ENCODE measurements at places on chromosomes 16 and 17. TPM values are rescaled to one million over a fixed set of nuclear protein-coding genes. Genes with fewer than 3 reads are reported as not detected.

- peak; percentile 66 for DNase-seq
Observed at GRCh38 chr17:76384222-76384986, at the start of gene SPHK1. Gene SPHK1 (plus strand): TSS chr17:76384609. CDS start chr17:76385645, 1,036 bp downstream.

BCL6B gene
- 0.59 TPM for total RNA-seq

- DNase-seq: no peak
Observed at GRCh38 chr17:27321372-27321771, 27.5 kb downstream of the WSB1 start.

- no peak for DNase-seq
Observed at GRCh38 chr16:15607700-15608396, 35.1 kb downstream of the MARF1 start.

UNC13D gene
- 143 TPM for total RNA-seq

- DNase-seq: no peak
Observed at GRCh38 chr16:76946879-76947278, 244.1 kb upstream of the MON1B start.

DNA sequence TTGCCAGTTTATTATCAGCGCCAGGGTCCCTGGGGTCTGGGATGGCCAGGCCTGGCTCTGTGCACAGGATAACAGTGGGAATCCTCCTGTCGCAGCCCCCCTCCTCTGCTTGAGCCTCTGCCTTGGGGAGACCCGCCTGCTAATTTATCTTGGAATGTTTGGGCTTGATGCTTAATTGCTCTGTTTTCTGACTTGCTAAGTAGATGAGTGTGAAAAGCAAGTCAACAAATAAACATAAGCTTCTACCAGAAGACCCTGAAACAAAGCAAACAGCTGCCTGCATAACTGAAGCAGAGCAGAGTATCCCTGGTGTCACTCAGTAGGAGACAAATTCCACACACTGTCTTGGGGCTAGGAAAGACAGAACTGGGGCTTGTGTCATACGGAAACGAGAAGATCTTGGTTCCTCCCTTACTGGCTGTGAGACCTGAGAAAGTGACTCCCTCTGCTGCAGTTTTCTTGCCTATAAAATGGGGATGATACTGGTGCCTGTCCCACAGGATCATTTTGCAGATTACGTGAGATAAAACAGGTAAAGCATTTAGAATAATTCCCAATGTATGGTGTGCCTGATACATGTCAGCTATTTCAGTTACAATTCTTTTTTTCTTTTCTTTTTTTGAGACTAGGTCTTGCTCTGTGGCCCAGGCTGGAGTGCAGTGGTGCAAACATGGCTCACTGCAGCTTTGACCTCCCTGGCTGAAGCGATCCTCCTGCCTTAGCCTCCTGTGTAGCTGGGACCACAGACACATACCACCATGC is 44.8 kb upstream of the IRX3 start:
- no peak for DNase-seq

DNA sequence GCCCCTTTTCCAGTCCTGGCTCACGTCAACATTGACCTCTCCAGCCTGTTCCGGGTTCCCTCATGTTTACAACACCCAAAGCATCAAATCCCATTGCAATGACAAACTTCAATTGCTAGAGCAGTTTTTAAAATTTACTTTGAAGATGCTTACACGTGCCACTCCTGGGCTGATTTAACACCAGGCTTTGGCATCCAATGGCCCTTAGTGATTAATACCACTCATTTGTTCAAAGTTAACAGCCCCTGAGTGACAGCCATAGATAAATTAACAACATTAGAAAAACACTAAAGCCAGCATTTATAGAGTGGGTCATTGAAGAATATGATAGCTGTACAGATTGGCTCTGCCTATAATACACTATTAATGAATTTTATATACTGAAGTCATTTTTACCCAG is 135.1 kb downstream of the PMP22 start:
- no peak for DNase-seq

GRCh38 chr16:81523387-81524115 is 78.9 kb downstream of the CMIP start:
- no peak for DNase-seq

GRCh38 chr16:76539609-76540008 is 262.4 kb downstream of the CNTNAP4 start:
- no peak for DNase-seq

DNA sequence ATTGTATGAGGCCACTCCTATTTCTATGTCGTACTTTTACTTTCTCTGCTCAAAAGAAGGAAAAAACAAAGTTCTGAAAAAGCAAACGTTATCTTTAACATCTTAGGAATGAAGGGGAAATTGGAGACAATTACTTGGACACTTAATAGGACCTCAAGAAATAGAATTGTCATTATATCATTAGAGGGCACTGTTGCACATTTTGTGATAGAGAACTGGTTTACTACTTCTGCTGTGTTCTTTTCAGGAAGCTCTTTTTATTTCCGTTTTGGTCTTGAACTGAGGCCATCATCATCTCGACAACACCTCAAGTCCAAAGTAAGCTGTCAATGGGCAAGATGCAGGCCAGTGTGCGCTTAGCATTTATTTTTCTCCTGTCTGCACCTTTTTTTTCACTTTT is 14.6 kb downstream of the COG4 start:
- DNase-seq: no peak

DNA sequence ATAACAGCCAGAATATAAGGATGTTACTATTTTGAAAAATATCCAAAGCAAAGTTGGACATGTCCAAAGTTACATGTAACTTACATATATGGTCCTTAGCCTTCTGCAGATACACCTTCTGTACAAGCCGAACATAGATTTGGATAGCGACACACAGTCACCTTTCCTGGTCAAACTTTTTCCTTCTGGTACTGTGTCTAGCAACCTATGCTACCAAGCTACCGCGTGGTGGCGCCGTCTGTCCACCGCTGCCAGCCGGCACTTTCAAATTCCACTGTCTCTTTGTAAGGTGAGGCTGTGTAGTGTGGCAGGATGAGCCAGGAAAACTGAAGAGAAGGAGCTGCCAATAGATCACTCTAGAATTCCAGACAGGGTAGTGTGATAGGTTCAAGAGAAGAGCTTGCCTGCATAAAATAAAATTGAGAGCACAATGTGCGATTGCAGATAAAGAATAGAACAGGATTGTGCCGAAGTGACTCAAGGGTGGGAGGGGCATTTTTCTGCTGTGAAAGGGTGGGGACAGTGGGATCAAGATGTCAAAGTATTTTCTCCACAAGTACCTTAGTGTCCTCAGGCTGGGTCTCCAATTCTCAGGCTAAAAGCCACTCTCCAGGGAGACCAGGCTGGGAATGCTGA is 366.9 kb downstream of the SLC39A11 start:
- no peak for DNase-seq

GRCh38 chr17:29021226-29021625 is 15.4 kb upstream of the SEZ6 start:
- no peak for DNase-seq

ABCC3 gene
- not detected for total RNA-seq

DNA sequence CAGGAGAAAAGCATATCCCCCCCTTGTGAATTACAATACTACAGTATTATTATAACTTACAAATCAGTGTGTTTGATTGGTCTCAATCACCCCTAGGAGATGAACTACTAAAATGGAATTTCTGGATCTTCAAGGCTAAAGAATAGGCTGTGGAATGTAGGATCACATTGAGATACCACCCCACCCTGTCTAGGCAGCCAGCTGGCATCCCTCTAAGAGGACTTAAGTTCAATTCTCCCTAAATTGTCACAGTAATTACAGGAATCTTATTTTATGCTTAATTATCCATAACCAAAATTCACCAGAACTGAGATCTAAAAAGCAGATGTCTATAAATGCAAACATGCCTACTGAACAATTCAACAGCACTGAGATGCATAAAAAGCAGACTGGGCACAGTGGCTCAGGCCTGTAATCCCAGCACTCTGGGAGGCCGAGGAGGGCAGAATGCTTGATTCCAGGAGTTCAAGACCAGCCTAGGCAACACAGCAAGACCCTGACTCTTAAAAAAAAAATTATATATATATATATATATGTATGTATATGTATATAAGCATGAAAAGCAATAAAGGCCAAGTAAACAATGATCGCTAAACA is 12.0 kb downstream of the AP1G1 start:
- DNase-seq: no peak

DNA sequence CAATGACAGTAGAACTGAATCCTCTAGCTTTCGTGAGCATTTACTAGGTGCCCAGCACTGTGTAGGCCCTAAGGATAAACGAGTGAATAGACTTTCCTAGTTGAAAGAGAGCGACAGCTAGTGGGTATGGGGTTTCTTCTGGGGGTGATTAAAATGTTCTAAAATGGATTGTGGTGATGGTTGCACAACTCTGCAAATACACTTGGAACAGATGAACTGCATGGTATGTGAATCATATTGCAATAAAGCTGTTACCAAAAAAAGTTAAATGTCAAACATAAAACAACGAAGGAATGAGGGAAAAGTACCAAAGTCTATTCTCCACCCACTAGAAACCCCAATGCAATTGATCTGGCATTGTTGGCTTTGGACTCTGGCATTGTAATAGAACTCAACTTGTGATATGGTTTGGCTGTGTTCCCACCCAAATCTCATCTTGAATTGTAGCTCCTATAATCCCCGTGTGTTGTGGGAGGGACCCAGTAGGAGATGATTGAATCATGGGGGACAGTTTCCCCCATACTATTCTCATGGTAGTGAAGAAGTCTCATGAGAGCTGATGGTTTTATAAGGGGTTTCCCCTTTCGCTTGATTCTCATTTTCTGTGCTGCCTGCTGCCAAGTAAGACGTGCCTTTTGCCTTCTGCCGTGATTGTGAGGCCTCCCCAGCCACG is 70.5 kb downstream of the MARF1 start:
- peak; percentile 59 for DNase-seq

DNA sequence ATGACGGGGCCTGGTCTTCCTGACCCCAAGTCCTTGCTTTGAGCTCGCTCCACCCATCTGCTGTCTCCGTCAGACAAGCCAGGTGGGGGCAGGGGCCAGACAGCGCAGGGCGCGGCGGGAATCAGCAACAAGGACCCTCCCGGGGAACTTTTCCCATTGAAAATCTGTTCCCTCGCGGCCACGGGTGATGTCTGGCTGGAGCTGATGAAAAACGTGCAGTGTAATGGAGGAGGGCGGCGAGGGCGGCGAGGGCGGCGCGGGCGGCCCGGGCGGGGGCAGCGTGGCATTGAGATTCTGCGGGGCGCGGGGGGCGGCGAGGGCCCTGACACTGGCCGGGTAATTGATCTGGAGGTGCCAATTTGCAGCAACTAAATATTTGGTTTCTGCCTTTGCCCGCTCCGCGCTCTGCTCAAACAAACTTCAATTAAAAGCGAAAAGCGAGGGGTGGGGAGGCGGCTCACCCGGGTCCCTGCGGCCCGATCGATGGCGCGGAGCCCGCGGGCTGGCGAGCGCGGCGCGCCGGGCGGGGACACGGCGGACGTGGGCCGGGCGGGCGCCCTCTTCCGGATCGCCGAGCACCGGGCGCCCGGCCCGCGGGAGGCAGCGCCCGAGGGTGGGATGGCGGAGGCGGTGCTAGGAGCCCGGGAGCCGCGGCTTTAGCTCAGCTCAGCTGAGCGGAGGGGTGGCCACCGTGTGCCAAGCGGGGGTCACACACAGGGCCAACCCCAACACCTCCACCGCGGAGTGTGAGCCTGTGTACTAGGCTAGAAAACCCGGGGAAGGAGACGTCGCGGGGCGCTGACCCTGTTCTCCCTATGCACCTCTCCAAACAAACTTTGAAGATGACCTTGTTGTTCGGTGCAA is 32.4 kb downstream of the DCAKD start:
- DNase-seq: peak; percentile 53

DNA sequence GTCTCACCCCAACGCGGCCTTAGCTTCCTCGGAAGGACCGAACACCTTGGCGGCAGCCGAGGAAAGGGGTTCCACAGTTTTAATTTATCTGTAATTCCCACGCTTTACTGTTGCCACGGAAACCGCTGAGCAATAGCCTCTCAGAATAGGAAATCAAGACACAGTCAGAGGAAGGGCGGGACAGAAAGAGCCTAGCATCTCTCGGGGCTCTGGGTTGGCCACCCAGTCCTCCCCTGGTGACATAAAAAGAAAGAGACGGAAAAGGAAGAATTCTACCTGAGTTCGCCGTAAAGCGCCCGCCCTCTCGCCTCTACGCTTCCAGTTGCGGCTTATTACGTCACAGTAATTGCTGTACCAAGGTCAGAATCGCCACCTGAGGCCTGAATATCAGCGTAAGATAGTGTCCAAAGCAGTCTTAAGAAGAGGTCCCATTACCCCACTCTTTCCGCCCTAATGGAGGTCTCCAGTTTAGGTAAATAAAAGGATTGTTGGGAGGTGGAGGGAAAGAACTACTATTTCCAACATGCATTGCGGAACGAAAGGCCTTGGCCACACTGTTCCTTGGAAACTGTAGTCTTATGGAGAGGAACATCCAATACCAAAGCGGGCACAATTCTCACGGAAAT is 761 bp upstream of the NBR1 start:
- peak; percentile 80 for DNase-seq

- DNase-seq: no peak
Observed at GRCh38 chr16:69606985-69607384, 41.2 kb downstream of the NFAT5 start.

DNA sequence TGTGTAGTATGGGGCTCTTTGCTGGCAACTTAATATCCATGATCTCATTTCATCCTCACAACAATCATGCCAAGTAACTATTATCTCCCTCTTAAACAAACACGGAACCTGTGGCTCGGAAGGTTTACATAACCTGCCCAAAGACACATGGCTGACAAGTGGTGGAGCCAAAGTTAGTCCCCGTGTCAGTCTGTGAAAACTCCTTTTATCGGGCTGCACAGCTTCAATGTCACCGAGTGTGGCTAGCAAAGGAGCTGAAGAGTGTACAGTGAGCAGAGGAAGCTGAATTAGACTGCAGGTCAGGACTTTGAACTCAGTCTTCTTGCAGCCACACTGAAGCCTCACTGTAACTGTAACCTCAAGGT is 80.3 kb downstream of the PARN start:
- DNase-seq: no peak

DNA sequence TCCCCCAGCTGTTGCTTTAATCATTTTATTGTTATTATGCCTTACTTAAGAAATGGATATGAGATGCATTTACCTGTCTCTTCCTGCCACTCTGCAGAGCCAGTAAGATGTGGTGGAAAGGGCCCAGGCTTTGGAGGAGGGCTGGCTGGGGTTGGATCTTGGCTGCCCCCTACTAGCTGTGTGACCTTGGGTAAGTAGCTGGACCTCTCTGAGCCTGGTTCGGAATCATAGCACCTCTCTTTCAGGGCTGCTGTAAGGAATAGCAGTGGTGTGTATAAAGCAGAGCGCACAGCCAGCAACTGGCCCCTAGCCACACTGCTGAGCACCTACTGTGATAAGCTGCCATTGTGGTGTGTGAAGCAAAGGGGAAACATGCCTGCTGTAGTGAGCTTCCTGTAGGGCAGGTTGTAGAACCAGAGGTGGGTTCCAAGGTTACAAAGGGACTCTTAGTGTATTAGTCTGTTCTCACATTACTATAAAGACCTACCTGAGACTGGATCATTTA is 23.9 kb downstream of the MAPT start:
- no peak for DNase-seq

GRCh38 chr17:79793924-79794304 is 3.0 kb downstream of the CBX8 start:
- DNase-seq: no peak

TTLL6 gene
- total RNA-seq: not detected

GRCh38 chr17:51820252-51820651 is 338.3 kb downstream of the CA10 start:
- no peak for DNase-seq

GRCh38 chr17:72151565-72152386 is 31.0 kb downstream of the SOX9 start:
- DNase-seq: no peak

IRX6 gene
- total RNA-seq: not detected
